ENCODE measurements at places on chromosomes 6 and 20.

GRCh38 chr6:53310771-53311585 is 37.8 kb downstream of the ELOVL5 start:
- DNase-seq: peak; percentile 37

DNA sequence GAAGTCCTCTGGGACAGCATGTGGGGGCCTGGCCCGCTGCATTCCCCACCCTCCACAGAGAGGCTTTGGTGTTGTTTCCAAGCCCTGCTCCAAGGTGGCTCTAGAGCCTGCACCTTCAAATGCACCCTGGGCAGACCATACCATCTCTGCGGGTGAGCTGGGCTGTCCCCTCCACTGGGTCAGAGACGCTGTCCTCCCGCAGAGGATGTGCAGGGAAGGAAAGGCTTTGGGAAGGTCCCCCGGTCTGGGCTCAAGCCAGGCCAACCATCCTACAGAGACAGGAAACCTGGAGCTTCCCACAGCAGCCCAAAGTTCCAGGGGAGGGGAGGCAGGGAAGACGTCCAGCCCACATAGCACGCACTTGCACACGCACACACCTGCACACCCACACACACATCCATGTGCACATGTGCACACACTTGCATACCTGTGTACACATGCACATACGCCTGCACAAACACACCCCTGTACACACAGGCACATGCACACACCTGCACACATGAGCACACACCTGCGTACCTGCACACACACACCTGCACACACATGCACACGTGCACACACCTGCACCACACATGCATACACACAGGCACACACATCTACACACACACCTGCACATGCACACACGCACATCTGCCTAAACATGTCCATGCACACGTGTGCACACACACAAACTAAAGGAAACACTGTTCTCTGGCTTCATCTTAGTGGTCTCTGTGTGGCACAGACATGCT is 155.4 kb downstream of the ERMARD start:
- no peak for DNase-seq

DNA sequence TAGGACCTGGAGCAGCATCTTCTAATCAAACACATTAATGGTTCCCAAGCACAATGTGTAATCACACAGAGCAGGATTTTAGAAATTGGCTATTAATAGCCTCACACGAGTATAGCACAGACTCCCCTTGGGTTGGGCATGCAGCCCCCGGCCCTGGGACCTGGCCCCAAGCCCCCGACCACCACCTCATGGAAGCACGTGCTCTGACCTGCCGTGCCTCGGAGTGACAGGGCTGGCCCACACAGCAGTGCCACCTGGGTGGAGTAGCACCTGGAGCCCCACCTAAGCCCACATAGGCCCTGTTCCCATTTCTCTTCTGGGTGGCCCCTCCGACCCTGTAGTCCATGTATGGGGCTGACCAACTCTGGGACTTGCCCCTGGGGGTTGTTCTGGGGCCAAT is 171.8 kb downstream of the TTLL2 start:
- DNase-seq: no peak

GRCh38 chr6:121838842-121839241 is 403.4 kb downstream of the GJA1 start:
- peak; percentile 74 for DNase-seq

DNA sequence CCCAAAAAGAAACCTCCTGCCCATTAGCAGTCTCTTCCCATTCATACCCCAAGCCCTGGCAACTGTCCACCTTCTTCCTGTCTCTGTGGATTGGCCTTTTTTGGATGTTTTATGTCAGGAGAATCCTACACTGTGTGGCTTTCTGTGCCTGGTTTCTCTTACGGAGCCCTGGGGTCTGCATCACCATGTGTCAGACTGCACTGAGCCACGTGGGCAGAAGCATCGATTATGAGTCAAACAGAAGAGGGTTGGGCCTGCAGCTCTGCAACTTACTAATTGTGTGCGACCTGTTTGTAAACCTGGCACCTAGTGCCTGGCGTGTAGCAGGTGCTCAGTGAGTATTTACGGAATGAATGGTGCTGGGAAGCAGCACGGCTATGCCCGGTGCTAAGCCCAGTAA is 62.6 kb downstream of the IGF2R start:
- peak; percentile 45 for DNase-seq

- no peak for DNase-seq
These were observed 35.3 kb downstream of the ESR1 start for GRCh38 chr6:151842816-151843215.

DNA sequence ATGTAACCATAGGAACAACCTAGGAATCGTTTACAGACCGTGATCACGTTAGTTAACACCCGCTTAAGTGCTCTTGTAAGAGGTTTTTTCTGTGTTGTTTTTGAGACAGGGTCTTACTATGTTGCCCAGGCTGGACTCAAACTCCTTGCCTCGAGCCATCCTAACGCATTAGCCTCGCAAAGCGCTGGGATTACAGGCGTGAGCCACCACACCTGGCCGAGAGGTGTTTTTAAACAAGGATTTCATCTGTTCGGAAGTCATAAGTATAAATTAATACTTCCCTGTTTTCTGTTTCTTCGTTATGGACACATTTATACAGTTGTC is 727 bp downstream of the MRS2 start:
- DNase-seq: no peak

GRCh38 chr20:34322267-34323105 is 19.3 kb upstream of the AHCY start:
- DNase-seq: no peak

- DNase-seq: no peak
These were observed 1288.6 kb upstream of the CITED2 start for GRCh38 chr6:140663094-140663493.

DNA sequence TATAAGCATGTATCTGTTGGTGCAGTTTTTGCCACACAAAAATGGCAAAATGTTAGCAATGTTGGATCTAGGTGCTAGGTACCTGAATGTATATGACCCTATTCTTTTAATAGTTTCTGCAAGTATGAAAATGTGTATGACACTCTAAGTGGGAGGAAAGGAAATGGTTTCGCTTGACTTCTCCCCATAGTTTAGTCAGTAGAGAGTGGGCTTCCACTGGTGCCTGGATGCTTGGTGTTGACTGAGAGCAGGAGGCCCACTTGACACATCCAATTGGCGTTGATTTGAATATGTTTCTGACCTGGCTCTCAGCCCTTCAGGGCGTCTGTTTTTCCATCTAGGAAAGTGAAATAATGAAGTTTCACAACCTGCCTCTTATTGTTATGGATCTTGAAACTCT is 41.8 kb upstream of the GABRR1 start:
- DNase-seq: no peak

- DNase-seq: peak; percentile 62
These were observed 90.5 kb downstream of the SYNJ2 start for GRCh38 chr6:158072083-158072721.

GRCh38 chr6:18335948-18336347 is 51.2 kb upstream of the RNF144B start:
- DNase-seq: no peak

DNA sequence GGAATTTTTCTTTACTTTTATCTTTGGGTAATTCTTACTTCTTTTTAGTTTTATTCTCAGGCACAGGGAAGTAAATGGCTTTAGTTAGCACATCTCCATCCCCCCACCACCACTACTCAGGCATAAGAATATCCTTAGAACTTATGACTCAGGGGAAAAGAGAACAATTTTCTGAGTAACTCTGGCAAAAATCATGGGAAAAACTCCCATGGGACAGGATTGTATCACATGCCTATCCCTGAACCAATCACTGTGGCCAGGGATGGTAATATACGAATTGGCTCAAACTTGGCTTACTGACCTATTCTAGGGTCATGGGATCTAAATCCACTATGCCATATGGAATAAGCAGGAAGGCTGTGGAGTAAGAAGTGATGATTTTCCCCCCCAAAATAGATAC is 339.1 kb downstream of the BTBD3 start:
- peak; percentile 14 for DNase-seq

DNA sequence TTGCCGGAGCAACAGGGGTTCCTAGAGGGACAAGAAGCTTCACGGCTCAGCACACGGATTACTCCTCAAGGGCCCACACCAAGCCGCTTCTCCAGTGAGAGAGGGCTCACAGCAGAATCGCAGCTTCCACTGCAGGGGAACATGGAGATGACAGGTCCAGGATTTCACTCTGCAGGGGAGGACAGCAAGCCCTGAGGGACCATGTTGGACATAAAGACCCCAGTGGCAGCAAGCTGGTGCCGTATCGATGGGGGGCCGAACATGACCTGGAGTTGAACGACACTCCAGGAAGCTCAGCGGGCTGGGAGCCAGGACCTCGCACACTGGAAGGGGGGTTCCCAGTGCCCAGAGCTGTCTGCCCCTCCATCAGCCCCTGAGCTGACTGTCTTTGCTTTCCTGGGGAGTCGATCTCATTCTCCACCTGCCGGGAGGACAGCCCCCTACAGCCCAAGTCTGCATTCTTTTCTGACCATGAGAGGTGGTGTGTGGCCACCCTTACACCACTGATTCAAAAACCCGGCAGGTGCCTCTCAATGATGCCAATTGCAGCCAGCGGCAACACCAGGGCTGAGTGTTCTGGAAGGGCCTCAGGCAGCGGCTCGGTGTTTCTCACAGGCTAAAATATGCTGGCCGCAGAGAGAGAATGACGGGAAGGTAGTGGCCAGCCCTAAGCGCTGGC is 194.5 kb upstream of the CDH4 start:
- no peak for DNase-seq

- DNase-seq: no peak
These were observed 9.5 kb upstream of the DTNBP1 start for GRCh38 chr6:15672291-15672690.

GRCh38 chr20:19646963-19647362 is 111.1 kb upstream of the RIN2 start:
- DNase-seq: no peak

Data from fibroblast of skin of abdomen (primary cell).